Smooth muscle cell of the brain vasculature (primary cell): ENCODE measurements at places on chromosomes 12 and 14.

DNA sequence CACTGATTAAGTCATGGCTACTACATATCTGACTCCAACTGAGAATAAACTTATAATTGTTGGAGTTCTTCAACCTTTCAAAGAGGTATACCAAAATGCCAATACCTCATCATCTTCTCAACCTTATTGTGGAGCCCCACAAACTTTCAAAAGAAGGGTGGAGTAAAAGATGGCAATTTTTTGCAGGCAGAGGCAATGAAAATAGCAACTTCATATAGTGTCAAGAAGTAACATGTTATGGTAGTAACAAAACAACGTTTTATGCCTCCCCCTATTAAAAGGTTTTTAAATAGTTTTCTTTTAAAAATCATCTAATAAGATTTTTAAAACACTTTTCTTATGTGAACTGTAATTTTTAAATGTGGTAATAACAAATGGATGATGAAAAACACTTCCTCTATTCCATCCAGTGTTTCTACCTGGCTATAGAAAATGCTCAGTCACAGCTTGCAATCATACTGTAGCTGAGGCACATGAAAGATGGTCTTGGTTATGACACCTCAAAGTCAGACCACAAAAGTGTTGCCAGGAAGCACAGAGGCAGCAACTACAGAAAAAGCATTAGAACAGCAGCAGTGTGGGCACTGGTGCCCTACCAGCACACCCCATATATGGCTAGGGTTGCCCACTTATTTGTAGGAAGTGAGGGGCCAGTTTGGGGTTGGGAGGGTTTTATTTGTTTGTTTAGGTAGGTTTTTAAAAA, 7.0 kb downstream of the PPP1R12A start:
- no peak for DNase-seq

GRCh38 chr14:72903716-72904115, 9.8 kb upstream of the DPF3 start:
- no peak for DNase-seq

- no peak for DNase-seq
These were observed 124.2 kb downstream of the CACNA1C start for GRCh38 chr12:2177003-2177402.

- no peak for DNase-seq
These were observed 132.7 kb downstream of the MSRB3 start for GRCh38 chr12:65411171-65411570.

GRCh38 chr12:107480836-107481608, 204.6 kb upstream of the PWP1 start:
- DNase-seq = no peak

DNA sequence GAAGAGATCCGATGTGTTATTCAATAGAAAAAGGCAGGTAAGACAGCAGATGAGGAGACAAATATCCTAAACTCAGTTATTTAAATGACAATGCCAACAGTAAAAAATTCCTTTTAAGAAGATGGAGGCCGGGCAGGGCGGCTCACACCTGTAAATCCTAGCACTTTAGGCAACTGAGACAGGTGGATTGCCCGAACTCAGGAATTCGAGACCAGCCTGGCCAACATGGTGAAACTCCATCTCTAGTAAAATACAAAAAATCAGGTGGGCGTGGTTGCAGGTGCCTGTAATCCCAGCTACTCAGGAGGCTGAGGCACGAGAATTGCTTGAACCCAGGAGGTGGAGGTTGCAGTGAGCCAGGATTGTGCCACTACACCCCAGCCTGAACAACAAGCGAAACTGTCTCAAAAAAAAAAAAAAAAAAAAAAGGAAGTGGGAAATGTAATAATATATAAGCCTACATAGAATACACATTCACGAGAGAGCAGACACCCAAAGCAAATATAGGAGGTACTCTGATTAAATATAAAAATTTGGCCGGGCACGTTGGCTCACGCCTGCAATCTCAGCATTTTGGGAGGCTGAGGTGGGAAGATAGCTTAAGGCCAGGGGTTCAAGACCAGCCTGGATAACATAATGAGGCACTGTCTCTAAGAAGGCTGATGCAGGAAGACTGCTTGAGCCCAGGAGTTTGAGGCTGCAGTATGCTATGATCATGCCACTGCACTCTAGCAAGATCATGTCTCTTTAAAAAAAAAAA, 19.0 kb downstream of the CORO1C start:
- no peak for DNase-seq

- DNase-seq = no peak
These were observed 758.4 kb downstream of the BCL11B start for GRCh38 chr14:98513558-98513957.

GRCh38 chr14:87205811-87206210, 787.2 kb downstream of the GALC start:
- DNase-seq = no peak

DNA sequence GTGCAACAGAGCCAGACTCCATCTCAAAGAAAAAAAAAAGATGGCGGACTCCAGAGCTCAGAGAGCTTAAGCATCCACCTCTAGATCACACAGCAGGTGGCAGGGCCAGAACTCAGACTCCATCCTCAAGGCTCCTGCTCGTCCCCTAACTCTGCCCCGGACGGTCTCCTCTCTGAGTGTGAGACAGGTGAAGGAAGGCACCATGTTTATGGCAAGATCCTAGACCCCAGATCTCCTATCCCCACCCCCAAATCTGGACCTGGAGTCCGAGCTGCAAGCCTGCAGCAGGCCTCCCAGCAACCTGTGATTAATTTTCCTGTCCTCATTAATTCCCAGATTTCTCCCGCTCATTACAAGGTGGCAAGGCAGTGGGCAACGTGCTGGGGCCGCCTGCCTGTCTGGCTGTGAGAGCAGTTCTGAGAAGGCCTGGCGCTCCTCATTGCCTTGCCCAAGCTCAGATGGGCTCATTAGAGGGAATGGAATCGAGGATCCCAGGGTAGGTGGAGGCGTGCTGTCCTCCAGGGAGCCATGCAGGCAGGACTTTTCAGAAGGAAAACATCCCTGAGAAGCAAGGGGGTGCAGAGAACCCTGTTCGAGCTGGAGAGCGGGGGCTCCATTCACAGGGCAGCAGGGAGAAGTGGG, 296.6 kb upstream of the RTL1 start:
- no peak for DNase-seq

GRCh38 chr12:14416658-14417057, 51.2 kb downstream of the ATF7IP start:
- peak; percentile 66 for DNase-seq

GRCh38 chr14:37695866-37696265, 100.4 kb downstream of the TTC6 start:
- no peak for DNase-seq

DNA sequence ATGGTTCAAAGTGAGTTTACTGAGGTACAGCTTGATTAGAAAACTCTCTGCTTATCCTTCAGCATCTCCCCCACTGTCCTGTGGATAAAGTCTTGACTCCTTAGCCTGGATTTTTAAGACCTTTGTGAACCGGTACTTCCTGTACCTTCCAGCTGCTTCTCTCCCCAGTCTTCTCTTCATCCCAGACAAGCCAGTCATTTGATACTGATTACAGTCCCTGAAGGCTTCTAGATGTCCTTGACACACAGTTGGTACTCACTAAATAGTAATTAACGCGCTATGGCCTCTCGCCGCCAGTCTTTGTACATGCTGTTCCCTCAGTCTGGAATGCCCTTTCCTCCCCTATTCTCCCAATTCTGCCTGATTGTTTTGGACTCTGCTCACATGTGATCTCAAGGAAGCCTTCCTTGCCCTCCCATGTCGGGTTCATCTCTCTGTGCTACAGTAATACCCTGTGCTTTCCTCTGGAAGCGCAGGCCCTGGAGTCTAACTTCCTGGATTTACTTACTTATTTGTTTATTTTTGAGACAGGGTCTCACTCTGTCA, 50.6 kb upstream of the PTGR2 start:
- DNase-seq = no peak

- no peak for DNase-seq
These were observed 63.2 kb downstream of the ATP2B1 start for GRCh38 chr12:89645434-89645833.

DNA sequence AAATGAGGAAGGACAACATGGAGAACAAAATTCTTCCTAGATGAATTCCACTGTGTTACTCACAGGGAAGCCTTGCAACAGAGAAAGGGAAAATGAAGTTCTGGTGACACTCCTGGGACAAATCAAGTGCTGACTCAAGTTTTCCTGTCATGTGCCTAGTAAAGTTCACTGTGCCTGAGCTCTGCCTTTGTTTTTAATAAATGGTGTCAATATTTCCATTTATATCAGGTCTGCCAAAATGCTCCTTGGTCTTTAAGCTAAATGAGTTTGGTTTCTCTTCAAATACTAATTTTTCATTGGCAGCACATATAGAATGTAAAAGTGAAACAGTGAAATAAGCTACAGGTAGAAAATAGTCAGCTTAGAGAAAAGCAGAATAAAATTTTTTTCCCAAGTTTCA, 33.0 kb downstream of the HIGD1C start:
- no peak for DNase-seq

GRCh38 chr14:25501749-25502148, 451.8 kb upstream of the STXBP6 start:
- no peak for DNase-seq

- DNase-seq = no peak
These were observed 7.2 kb downstream of the NAB2 start for GRCh38 chr12:57096099-57096572.

DNA sequence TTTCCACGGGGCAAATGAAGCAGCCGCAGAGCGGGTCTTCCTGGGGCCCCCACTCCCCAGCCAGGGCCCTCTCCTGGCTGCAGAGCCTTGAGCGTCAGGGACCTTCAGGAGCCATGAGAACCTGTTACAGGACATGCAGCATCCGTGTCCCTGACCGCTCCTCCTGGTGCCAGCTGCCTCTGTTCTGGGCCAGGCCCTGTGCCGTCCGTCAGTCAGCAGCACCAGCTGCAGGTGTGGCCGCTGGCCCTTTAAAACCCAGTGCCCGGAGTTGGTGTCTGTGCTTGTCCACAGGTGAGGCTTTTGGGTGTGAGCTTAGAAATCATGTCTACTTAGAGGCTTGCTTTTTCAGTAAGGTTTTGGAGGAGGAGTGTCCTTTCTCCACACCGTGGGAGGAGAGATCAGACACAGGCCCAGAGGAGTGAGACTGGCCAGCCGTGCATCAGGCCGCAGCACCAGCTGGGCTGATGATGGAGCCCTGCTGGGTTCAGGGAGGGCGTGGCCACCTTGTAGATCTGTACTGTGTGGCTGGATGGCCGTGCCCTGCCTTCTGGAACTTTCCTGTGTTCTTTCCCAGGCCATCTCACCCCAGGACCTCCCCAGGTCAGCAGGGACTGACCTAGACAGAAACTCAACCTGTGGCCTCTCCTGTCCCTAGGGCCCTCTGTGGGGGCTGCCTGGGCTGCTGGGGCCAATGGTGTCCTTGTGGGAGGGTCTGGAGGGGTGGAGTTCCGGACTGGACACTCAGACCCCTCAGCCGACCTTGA, 27.1 kb downstream of the AACS start:
- DNase-seq = no peak

DNA sequence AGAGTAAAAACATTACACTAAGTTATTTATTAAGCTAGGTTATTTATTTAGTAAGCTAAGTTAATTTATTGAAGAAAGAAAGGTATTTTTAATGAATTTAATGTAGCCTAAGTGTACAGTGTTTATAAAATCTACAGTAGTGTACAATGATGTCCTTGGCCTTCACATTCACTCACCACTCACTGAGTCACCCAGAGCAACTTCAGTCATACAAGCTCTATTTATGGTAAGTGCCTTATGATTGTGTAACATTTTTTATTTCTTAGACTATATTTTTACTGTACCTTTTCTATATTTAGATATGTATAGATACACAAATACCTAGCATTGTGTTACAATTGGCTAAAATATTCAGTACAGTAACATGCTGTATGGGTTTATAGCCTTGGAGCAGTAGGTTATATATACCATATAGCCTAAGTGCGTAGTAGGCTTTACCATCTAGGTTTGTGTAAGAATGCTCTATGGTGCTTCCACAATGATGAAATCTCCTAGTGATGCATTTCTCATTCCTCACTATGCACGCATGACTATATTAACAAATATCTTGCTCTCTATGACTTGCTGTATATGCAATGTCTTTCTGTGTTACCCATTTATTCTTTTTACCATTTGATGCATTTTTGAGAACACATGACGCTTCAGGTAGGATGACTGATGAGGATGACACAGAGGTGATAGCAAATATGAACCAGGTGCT, 309.6 kb upstream of the ATXN7L3B start:
- DNase-seq = no peak

- no peak for DNase-seq
These were observed 142.5 kb upstream of the SSTR1 start for GRCh38 chr14:38065106-38065762.

GRCh38 chr12:77003914-77004313, 61.5 kb downstream of the E2F7 start:
- no peak for DNase-seq

GRCh38 chr12:67320614-67321295, 51.6 kb downstream of the CAND1 start:
- DNase-seq = no peak

- no peak for DNase-seq
These were observed 379.0 kb downstream of the LRIG3 start for GRCh38 chr12:58541300-58541690.

- no peak for DNase-seq
These were observed 435 bp downstream of the FOXM1 start for GRCh38 chr12:2876431-2877046.

- DNase-seq = no peak
These were observed 18.6 kb downstream of the AGAP2 start for GRCh38 chr12:57719777-57720605.

- no peak for DNase-seq
These were observed 3.3 kb downstream of the CDK17 start for GRCh38 chr12:96396914-96397313.

GRCh38 chr14:24852312-24853060, 197.5 kb downstream of the STXBP6 start:
- DNase-seq = no peak

DNA sequence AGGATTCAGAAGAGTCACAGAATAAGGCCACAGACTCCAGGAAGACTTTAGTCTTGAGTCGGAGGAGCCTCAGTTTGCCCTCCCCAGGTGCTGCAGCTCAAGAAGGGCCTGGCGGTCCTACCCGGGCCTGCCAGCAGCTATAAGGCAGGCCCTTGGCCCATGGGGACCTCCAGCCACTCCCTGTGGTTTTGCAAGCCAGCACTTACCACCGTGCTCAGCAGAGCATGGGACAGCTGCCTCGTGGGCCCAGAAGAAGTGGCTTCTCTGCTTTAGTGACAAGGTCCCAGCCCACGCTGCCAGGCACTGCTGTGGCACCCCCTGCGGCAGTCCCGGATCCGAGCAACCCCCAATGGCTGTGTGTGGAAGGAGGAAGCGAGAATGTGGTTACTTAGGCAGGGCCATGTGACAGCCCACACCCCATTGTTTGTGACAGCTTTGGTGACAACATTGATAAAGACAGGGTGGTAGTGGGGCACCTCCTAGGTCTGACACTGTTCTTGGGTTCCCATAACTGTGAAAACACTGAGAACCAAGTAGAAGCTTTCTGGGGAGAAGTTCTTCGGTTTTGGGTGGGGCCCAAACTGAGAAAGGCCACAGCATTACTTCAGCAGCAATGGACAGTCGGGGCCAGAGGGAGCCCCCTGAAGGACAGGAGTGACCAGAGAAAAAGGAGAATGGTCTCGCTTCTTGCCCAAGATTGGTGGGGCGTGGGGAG, at the start of gene SELPLG:
SELPLG (minus strand) TSS at position 361 of the 715 bp plus-strand sequence. CDS start 9,587 bp downstream, outside the sequence.
- DNase-seq = no peak
